ENCODE measurements at places on chromosomes 12 and 14.
A peak's percentile ranks its signal among the peaks of the same experiment; 100 is the strongest.

DNA sequence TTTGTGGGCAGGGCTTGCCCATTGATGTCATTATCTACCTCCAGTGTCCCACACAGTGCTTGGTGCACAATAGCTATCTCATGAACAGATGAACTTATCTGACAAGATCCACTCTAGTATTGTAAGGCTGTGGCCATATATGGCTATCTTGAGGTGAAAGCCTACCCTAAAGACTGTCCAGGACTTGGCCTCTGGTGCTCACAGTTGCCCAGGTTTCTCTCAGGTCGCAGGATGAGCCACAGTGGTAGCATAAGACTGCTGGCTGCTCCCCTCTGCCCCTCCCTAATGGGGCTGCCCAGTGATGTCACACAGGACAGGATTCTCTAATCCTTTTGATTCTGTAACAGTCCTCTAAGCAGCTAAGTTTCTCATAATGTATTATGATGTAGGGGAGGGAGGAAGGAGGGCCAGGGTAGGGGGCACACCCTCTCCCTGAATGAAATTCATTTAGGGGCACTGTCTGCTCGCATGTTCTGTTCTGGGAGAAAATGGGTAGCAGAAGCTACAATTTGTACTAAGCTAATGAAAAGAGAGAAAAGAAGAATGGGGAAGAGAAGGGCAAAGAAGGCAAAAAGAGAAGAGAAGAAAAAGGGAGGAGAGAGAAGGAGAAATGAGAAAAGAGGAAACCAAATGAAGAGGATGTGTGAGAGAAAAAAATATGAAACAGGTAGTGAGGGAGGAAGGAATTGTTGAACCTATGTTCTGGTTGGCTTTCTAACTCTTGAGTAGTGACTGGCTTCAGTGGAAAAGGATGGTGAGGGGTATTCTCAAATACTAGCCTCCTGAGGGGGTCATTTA is 3.4 kb upstream of the PPM1A start:
- DNase-seq = peak; percentile 14

DNA sequence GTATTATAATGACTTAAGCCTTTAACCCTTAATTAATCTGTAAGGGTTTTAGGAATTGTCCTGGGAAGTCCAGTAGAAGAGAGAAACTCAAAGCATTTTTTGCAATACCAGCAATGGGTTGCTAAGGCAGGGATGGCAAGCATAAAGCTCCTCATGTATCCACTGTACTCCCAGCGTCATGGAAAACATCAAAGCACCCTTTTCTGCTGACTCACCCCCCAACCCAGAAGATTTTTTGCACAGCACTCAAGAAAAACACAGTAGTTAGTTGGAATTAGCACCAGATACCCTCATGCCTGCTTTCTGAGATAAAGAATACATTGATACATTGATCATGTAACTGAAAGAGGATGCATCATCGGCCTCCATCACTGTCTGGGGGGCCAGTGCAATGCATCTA is 199.1 kb upstream of the CNOT2 start:
- DNase-seq = no peak

DNA sequence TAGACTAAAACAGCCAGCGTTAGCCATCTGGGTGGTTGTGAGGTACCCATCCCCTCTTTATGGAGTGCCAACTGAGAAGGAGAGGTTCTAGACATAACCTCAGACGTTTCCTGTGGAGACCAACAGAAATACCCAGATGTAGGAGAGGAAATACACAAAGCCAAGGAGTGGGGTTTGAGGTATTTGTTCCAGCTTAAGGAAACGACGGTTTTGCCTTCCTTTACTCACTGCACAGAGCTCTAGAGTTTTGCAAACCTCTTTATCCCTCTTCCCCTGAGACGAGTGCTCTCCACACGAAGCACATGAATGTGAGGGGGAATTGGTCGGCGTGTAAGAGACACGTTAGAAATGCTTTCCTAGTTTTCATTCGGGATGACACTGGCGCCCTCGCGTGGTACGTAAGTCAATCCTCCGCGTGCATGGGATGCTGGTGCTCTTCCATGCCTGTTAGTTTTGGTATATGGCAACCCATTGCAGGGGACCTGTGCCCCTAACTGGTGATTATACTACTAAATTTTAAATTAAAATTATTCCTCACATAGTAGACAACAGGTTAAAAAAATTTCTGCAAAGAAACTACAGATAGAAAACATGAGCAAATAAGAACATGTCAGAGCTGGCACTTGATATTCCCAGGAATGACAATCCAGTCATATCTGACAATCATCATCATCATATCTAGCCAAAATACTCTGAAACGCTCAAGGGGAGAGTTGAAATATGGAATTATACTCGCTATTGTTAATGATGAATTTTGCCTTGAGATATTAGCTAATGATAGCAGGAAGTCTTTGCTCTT is 121.7 kb downstream of the PPM1H start:
- DNase-seq = peak; percentile 62

GRCh38 chr12:8913702-8914032 is 642 bp upstream of the PHC1 start:
- DNase-seq = no peak

- no peak for DNase-seq
These were observed 19.6 kb upstream of the P2RX7 start for GRCh38 chr12:121113057-121113456.

DNA sequence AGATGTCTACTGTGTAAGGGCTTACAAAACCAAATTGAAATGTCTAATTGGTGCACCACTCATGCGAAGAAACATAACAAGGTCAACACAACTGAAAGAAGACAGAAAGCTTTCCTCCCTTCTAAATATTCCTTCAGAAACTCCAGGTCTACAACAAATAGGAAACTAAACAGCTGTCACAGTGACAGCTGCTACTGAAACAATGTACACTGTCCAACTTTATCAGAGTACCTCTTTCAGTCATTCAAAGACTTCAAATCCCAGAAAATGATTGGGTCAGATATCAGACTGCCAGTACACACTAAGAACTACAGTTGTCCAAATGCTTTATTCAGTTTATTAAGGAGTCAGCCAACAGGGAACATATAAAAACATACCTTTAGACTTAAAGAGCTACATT is 35.2 kb downstream of the CEP128 start:
- no peak for DNase-seq

DNA sequence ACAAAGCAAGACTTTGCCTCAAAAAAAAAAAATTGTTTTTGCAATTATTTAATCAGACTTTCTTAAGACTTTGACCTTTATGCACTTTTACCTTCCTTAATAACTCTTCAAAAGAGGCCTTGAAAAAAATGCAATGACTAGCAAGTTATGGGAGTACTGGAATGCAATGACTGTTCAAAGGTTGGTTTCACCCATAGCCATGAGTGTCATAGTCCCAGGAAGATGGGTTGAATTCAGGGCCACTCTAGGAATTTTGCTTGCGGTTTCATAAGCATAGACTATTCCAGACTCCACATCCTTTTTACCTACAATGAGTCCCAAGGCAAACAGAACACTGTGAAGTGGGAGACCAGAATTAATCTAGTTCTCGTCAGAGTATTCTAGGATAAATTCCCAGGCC is 29.4 kb upstream of the DENND5B start:
- no peak for DNase-seq

DNA sequence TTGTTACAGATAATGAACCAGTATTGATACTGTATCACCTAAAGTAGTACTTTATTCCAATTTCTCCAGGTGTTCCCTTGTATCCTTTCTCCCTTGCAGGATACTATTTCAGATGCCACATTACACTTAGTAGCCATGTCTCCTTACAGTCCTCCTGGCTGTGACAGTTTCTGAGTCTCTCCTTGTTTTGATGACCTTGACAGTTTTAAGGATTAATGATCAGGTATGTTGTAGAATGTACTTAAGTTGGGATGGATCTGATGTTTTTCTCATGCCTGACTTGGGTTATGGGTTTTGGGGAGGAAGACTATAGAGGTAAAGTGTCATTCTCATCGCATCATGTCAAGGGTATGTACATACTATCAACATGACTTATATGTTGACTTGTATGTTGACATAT is 193.6 kb downstream of the ADGRD1 start:
- no peak for DNase-seq

DNA sequence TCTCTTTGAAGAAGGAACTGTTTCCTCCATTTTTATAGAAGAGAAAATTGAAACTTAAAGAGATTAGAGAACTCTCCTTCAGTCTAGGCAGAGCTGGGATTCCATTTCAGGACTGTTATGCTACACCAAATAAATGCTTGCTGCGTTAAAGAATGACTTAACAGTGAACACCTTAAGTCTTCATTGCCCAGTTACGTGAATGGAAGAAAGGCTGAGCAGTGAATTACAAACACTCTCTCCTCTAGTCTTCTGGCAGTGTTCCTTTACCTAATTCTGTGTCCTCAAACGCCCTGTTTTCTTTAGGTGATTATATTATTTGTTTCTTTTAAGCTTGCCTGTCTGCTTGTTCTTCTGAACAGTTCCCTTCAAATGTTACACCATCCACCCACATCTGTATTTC is 59.7 kb downstream of the RCOR1 start:
- no peak for DNase-seq

DNA sequence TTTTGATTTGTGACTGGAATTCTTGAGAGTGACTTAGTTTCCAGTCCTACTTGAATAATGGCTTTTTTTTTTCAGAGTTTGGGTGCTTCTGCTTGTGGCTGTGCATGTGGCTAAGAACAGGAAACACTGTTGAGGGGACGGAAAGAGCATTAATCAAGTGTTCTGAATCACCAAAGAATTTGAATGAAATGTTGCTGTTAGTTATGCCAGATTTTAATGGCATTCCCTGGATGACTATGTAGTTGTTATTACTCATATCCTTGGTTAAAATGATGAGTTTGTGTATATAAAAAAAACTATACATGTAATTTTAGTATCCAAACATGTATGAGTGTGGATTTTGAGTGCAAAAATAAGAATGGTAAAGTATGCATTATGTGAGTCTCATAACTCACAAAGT is 347.9 kb downstream of the BCAT1 start:
- DNase-seq = no peak

DNA sequence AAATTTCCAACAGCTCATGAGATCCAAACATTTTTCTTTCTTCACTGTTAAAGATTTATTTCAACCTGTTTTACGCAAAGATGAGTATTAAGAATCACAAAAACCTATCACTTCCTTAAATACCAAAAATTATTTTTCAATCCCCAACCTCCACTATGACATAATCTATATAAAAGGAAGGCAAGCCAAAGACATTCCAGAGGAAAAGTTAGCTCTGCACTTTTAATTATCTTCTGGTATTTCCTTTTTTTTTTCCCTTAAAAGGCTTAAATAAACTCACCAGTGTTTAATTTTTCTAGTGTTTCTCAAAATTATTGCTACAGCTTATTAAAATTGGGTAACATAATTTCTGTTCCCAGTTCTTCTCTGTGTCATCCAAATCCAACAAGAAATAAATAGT is 75.9 kb downstream of the BMP4 start:
- DNase-seq = no peak

DNA sequence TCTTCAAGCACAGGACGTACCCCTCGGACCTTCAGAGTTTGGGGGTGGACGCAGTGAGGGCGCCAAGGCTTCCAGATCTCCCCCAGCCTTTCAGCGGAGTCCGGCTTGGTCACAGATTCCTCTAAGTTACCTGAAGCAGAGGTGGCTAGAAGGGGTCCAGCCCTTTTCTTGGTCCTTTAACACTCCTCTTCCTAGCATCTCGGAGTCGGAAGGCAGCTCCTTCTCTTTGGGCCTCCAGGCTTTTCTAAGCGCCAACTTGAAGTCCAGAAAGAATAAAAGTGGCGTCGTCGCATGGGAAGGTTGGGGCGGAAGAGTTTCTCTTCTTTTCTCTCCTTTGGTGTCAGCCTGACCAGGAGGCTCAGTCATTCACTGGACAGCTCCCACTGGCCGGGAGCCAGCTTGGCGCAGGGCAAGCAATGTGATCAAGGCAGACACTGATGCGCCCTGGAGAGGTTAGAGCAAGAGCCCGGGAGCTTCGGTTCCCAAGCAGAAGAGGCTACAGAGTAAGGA is 9.6 kb downstream of the OR6S1 start:
- DNase-seq = no peak

GRCh38 chr12:28177461-28177860 is 12.8 kb upstream of the CCDC91 start:
- DNase-seq = no peak

- DNase-seq = no peak
These were observed 51.4 kb upstream of the IFNG-AS1 start for GRCh38 chr12:67937822-67938221.

- peak; percentile 88 for DNase-seq
These were observed 238.9 kb downstream of the CHST11 start for GRCh38 chr12:104695453-104696148.

DNA sequence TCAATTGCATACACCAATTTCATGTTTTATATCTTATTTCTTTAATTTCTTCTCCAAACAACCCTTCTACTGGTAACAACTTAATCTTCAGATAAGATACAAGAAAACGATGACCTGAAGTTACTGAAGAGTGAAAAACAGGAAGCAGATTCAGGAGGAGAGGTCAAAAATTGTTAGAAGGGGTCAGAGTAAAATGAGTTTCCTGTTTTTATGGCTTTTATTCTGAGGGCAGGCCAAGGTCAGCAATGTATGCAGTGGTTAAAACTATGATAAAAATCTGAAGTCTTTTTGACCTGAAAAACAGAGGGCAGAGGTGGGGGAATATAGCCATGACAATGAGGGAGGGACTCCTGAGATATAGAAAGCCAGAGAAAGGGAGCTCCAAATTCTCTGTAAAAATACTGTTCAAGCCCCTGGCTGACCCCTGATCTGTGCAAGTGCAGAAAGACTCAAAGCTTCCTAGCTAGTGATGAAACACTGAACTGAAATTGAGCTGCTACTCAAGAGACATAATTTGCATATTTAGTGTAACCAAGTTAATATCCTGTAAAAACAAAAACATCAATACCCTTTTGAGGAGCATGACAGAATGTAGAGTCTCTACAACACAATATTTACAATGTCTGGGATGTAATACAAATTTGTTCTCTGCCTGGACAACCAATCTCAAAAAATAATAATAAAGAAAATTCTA is 514.3 kb upstream of the SEL1L start:
- DNase-seq = no peak

DNA sequence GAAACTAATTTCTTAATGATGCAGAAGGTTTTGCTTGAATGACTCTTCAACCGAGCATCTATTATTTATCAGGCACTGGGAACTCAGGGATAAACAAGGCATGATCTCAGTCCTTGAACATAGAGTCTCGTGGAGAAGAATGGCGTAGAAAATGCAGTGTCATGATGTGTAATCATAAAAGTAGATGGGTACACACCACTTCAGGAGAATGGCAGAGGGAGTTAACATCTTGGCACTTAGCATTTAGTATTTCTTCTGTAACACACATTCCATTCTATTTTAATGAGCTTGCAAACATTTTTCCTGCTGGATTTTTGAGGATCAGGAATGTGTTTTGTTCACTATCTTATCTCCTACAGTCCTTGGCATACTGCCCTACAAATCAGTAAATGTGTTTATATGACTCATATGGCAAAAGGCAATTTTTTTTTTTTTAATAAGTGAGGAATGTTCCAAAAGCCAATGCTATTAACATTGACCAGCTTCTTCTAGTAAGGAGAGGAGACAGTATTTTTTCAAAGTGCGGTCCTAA is 3.8 kb downstream of the TXNRD1 start:
- DNase-seq = no peak

GRCh38 chr14:38125481-38126037 is 82.1 kb upstream of the SSTR1 start:
- no peak for DNase-seq

GRCh38 chr12:3540387-3540990 is 49.5 kb downstream of the PRMT8 start:
- DNase-seq = no peak

GRCh38 chr12:114812858-114813761 is 129.1 kb upstream of the TBX3 start:
- DNase-seq = no peak

GRCh38 chr14:92783813-92784431 is 10.2 kb upstream of the GOLGA5 start:
- peak; percentile 20 for DNase-seq

Data from stimulated activated CD4-positive, alpha-beta T cell treated with anti-CD3 and anti-CD28 coated beads, Interleukin-15, amount 100 ng/mL, for 24 hours (primary cell).